ENCODE measurements at places on chromosomes 7 and 10.

DNA sequence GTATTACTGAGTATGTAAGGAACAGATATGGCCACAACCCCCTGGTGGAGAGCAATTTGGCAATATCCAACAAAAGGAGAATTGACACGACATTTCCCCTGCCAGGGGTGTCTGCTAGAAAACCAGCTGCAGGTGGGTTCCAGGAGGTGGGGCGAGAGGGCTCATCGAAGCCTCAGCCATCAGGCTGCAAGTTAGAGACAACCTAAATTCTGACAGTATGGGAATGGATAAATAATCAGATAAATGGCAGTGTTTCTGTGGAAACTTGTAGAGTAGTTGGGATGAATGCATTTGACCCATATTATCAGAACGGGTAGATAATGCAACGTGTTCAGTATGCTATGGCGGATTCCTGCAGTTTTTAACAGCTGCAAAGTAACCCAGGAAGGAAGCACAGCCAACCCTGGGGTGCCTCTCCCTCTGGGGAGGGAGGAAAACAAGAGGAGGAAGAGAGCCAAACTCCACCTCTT, 3.5 kb downstream of the TMEM273 start:
- DNase-seq = no peak

GRCh38 chr10:27157150-27157549, 2.0 kb downstream of the MASTL start:
- DNase-seq = no peak

- no peak for DNase-seq
These were observed 44.0 kb downstream of the ASB13 start for GRCh38 chr10:5622186-5622960.

DNA sequence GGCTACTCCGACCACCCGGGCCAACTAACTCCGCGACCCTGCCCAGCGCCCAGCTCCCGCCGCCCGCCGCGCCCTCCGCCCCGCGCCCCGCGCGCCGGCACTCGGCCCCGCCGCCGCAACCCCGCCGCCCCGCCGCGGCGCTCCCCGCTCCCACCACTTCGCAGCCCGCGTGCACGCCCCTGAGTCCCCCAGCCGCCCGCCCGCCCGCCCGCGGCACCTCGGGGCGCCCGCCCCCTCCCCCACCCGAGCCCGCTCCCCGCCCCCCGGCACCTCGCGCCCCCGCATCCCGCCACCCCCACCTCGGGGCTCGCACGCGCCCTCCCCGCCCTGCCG, 598 bp downstream of the JAZF1 start:
- no peak for DNase-seq

DNA sequence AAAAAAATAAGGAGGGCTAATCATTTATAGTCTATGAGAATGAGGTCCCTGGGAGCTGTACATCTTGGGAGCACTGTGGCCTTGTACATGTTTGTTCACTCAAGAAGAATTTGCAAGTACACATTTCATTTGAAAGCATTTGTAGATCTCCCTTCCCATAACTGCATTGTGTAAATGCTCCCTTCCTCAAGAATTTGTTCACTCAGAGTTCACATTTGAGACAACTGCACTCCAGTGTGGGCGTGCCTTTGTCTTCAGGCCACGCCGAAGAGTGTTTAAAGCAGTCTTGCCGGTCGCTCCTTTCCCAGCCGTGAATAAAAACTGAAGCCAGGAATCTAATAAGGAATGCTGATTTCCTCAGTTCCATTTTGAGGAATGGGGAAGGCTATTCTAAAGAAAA, 291.1 kb upstream of the LYZL1 start:
- no peak for DNase-seq

GRCh38 chr7:108415084-108415483, 41.2 kb downstream of the NRCAM start:
- no peak for DNase-seq

DNA sequence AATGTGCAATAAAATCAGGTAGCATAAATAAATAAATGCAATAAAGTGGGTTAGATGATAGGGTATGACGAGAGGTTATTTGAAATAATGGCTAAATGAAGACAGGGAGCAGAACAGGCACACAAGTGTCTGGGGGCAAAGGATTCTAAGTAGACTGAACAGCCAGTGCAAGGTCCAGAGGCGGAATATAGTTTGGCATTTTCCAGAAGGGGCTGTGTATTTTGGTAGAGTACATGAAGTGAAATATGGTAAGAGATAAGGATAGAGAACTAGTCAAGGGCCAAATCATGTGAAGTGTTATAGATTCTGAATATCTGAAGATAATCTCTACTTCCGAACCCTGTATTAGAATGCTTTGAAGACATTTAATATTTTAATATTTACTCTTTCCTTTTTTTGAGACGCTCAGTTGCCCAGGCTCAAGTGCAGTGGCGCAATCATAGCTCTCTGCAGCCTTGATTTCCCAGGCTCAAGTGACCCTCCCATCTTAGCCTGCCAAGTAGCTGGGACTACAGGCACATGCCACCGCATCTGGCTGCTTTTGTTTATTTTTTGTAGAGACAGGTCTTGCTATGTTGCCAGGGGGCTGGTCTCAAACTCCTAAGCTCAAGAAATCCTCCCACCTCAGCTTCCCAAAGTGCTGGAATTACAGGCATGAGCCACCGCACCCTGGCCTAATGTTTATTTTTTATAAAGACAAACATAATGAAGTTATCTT, 44.4 kb upstream of the CD36 start:
- DNase-seq = no peak

- peak; percentile 3 for DNase-seq
These were observed at the start of gene STEAP4 for GRCh38 chr7:88306590-88307048. TSS of gene STEAP4 (minus strand) at chr7:88306894. CDS start at chr7:88284269, 22,625 bp downstream.

- DNase-seq = no peak
These were observed 91.4 kb downstream of the CARD11 start for GRCh38 chr7:2952316-2952715.

- DNase-seq = no peak
These were observed 176.4 kb upstream of the HPS1 start for GRCh38 chr10:98623176-98623575.

DNA sequence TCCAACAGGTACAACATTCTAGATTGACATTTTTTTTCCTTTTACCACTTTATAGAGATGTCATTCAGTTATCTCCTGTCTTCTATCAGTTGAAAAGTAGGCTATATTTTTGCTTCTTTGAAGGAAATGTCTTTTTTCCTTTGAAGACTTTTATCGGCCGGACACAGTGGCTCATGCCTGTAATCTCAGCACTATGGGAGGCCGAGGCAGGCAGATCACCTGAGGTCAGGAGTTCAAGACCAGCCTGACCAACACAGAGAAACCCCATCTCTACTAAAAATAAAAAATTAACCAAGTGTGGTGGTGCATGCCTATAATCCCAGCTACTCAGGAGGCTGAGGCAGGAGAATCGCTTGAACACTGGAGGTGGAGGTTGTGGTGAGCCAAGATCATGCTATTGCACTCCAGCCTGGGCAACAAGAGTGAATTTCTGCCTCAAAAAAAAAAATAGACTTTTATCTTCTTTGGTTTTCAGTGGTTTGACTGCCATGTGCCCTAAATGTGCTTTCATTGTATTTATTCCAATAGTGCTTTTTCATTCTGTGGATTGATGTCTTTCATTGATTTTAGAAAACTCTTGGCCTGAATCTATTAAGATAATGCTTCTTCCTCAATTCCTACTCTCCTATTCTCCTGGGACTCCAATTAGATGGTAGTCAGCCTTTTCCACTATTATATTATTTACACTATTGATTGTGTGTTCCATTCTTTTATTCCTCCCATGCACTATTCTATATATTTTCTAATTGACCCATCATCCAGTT, 84.6 kb downstream of the IMMP2L start:
- DNase-seq = no peak

DNA sequence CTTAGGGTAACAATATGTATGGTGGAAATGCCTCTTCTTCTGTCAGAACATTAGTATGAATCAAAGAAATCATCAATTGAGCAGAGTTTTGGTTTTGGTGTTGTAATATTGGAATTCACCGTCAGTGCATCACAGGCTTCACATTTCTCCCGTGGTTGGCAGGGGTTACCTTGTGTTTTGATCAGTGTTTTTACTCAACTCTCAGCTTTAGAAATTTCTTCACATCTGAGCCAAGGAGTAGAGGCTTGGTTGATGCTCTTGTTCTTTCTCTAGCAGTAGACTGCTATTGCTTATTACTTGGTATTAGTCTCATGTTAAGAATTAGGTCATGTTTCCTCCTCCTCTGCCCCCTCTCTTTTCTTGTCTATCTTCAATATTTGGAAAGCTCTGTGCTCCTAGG, 188.8 kb upstream of the SMIM30 start:
- no peak for DNase-seq

DNA sequence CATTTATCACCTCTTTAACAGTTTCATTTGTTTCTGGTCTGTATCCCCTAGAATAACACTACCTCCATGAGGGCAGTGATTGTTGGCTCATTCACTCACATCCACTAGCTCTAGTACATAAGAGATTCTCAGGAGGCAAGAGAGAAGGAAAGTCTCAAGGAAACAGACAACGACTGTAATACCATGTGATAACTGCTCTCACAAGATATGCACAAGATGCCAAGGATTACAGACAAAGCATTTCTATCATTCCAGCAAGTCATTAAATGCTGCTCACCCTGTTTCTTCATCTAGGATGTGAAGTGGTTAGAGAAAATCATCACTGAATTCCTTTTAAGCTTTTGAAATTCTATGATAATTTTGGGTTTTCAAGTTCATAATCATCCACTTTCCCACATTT, 115.3 kb downstream of the HIBADH start:
- DNase-seq = no peak

- DNase-seq = no peak
These were observed 14.2 kb downstream of the UCMA start for GRCh38 chr10:13219685-13220670.

GRCh38 chr10:12022580-12023257, 19.9 kb downstream of the UPF2 start:
- no peak for DNase-seq

GRCh38 chr7:24119852-24120251, 164.1 kb upstream of the NPY start:
- no peak for DNase-seq

DNA sequence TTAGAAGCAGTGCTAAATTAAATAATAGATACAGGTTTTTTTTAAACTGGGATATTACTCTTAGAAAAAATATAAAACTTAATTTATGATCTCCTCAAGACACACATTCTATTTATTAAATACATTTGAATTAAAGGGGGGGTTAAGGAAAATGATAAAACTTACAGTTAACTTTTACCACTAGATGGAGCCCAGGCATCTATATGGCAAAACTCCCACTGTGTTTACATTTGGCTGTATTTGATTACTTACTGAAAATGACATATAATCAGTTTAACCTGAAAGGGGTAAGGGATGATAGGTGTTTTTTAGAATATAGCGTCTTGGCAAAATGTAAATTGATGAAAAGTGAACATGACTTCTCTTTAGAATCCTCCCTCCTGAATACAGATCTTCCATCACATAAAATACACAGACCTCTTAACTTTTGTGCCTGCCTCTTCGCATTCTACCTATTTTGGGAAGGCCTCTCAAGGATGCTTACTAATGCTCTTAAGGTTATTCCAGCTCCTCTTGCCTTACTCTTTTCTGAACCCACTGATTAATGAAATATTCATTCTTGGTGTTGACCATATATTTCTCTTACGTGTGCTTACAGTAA, 235.7 kb downstream of the AGMO start:
- peak; percentile 37 for DNase-seq

- DNase-seq = no peak
These were observed 50.4 kb upstream of the ZNF365 start for GRCh38 chr10:62323751-62324150.

GRCh38 chr7:153628406-153628805, 423.8 kb upstream of the DPP6 start:
- no peak for DNase-seq

- DNase-seq = no peak
These were observed 83.7 kb downstream of the VPS50 start for GRCh38 chr7:93315896-93316295.

DNA sequence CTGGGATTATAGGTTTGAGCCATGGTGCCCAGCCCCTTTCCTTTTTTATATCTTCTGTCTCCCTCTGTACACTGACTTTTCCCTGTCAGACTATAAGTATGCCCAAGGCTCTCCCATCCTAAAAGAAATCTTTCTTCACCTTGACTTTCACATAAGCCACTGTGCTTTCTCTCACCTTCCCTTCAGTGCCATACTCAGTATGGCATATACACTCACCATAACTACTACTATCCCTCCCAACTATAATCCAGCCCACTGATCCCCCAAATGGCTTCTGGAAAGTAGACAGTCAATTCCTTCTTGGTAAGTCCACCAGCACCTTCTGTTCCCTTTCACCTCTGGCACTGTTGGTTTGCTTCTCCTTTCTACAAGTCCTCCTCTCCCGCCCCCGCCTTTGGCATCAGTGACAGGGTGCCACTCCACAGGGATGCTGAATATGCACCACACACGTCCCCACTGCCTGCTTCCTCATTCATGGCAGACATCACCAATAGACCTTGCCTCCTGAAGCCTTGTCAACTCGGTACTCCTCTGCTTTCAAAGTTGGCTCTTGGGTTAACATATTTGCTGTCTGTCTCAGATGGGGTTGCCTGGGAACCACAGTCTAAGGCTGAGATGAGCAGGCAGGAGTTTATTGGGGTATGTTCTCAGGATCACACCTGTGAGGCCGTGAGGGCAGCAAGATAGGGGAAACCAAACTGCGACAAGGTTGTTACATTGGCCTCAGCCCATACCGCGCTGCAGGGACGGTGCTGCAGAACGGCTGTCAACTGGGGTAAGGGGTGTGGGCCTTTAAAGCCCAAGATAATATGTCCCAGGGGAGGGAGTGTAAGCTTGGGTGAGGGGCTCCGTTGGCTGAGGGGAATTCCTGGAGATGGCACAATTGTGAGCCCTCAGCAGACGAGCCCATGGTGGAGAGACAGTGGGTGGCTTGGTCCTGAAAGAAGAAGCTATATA, 7.2 kb upstream of the PSAP start:
- no peak for DNase-seq

DNA sequence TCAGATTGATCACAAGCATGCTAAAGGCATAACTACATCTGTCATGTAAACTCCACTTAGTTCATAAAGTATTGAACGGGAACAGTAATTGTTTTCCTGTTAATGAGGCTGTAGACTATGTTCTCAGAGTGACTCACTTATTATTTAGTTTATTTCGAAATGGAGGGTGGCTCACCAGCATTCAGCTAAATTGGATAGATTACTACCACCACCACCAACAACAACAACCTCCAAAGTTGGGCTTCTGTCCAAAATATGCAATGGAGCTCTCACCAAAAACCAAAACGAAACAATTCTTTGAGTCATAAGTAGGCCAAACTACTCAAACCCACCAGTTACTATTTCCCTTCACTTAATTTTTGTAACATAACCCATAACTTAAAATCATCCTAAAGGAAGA, 127.9 kb upstream of the NRBF2 start:
- no peak for DNase-seq

Data from NCI-H524 (cell line).